ENCODE measurements at places on chromosomes 2 and 18.

- no peak for DNase-seq
Observed at GRCh38 chr2:113342650-113343049, 63.9 kb upstream of the PAX8 start.

DNA sequence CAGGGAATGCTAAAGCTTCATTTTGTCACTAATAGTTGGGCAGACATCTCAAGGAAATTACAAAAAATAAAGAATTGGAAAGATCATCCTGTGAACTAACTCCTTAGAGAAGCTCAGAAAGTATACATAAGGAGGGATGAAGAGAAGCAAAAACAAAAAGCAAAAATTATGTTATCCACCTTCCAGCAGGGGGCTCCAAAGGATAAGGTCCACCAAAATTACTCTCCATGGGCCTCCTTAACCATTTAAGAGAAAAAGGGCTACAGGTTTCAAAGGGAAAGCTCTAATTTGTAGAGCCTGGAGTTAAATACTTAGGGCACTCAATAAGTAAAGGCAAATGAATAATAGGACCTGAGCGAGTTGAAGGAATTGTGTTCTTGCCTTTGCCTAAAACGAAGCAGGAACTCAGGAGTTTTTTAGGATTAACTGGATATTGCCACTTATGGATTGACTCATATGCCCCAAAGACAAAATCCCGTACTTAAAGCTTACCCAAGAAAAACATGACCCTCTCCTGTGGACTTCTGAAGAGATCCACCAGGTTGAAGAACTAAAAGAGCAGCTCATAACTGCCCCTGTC, 1167.9 kb downstream of the DSC3 start:
- DNase-seq: no peak

GRCh38 chr2:55865096-55865835, 58.3 kb downstream of the EFEMP1 start:
- DNase-seq: no peak

GRCh38 chr2:68127358-68128242, 30.1 kb upstream of the PNO1 start:
- no peak for DNase-seq

GRCh38 chr2:161123531-161124030, 36.6 kb upstream of the TANK start:
- no peak for DNase-seq
